ENCODE measurements at places on chromosomes 7 and 10.

DNA sequence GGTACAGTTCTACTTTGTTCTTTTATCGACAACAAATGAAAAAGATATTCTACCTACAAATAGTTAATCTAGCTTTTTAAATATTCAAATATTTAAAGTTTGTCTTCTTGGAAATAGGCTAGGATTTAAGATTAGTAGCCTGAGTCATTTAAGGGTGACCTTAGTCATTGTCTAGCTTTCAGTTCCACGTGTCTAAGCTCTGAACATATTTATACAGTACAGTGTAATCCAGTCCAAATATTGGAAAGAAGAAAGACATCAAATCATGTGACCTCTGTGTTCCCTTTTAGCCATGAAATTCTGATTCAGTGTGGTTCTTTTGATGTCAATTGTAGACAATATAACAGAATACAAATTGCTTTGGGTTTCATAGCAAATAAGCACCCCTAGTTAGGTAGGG lies 121.1 kb downstream of the MALRD1 start:
- DNase-seq = no peak

DNA sequence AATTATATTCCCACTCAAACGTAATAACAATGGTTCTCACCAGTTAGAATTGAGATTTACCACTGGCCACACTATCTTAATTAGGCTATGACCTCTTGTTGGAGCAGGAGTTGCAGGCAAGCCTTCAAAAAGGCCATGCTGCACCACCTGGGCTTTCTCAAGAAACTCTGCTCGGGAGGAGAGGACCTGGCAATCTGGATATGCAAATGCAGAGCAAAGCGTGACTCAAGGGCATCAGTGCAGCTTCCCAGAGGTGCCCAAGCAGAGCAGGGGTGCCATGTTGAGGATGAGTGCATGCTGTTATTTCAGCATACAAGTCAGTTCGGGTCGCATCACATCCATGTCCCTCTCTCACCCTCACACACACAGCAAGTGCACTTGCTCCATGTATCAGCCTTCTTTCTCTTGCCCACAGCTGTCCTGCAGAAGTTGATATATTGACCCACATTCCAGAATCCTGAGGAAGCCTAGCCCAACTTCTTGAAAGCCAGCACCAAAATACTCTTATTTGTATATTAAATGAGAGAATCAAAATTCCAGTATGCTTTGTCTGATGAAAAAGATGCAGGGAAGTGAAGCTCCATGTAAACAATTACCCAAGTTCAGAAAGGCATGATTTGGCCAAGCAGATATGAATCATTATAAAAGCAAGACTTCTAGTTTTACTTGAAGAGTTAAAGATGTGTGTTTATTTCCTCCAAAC lies 55.7 kb upstream of the IL6 start:
- no peak for DNase-seq

- no peak for DNase-seq
Measured at GRCh38 chr7:111080495-111081105, 10.3 kb upstream of the LRRN3 start.

DNA sequence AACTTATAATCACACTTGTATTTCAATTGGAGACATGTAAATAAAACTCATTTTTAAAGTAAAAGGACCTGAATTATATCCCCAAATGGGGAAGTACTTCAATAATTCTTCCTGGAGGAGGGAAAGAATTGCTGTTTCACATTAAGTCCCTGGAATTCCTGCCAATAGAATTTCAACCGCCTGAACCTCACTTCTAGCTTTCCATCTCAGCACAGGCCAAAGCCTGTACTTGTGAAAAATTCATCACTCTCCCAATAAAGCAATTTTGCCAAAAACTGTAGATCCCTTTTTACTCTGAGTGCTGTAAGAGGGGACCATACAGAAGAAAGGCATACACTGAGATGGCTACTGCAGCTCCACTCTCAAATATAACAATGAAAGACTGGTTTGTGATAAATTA lies 54.8 kb downstream of the CADPS2 start:
- no peak for DNase-seq

- DNase-seq = no peak
Measured at GRCh38 chr10:120436439-120437112, 20.5 kb upstream of the PLPP4 start.

DNA sequence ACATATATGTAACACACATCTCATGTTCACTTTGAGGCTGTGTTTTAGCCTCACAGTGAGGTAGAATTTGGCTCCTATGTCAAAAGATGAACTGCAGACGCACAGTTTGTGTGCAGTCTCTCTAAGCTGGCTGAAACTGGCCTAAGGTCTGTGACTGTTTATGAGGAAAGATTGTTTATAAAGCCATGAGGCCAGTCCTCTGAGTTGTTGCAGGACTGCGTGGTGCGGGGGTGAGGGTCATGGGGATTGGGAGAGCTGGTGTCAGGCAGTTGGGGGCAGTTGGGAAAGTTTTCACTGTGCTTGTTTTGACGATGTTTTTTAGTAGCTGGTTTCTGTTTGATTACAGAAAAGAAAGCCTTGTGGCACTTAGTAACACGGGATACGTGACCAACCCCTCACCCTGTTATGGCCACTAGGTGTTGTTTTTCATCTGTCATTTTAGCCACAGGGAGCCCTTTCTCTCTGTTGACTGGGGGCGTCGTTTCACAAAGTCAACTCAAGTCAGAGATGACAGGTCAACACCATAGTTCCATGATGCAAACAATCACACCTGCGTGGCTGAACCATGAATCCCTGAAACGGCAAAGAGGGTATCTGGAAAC lies 310.9 kb downstream of the CCDC3 start:
- no peak for DNase-seq

- DNase-seq = no peak
Measured at GRCh38 chr10:373015-373414, 237.8 kb downstream of the ZMYND11 start.

DNA sequence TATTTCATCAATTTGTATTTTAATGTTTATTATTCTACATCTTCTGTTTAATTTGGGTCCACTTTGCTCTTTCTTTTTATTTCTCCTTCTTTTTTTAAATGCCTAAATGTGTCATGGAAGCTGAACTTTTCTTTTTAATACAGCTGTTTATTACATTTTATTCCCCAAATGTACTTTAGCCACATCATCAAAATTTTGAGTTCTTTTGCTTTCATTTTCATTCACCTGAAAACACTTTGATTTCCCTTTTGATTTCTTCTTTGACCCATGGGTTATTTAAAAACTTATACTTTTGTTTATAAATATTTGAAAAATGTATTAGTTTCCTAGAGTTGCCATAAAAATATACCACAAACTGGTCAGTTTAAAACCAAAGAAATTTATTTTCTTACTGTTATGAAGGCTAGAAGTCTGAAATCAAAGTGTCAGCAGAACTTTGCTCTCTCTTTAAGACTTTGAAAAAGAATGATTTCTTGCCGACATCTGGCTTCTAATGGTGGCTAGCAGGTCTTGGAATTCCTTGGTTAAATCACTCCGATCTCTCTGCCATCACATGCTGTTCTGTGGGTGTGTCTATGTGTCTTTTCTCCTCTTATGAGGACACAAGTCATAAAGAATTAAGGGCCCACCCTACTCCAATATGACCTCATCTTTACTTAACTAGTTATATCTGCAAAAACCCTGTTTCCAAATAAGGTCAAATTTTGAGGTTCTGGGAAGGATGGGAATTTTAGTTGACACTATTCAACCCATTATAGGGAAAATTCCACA lies 225.5 kb downstream of the ANKRD7 start:
- DNase-seq = no peak

DNA sequence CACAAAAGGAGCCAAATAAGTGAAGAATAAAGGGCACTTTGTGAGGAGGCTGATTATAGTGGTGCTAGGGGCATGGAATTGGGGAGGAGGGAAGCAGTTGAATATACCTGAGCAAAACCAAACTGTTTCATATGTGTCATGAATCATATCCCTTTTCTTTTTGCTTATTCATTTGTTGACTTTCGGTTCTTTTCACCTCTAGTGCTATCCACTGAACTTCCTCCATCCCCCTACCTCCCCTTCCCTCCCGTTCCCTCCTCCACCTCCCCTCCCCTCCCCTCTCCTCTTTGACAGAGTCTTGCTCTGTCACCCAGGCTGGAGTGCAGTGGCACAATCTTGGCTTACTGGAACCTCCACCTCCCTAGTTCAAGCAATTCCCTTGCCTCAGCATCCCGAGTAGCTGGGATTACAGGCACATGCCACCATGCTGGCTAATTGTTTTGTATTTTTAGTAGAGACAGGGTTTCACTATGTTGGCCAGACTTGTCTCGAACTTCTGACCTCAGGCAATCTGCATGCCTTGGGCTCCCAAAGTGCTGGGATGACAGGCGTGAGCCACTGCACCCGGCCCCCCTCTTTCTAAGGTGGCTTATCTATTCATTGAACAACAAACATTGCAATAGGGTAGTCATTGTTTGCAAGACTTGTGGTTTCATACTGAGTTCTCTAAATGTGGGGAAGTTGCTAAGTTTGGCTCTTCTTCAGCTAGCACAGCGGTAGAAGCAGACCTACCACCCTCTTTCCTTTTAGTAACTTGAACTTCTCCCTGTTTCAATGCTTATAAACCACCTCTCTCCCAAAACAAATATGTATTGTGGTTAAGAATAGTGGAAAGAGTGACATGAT lies 150.4 kb upstream of the PRPS1L1 start:
- DNase-seq = no peak

DNA sequence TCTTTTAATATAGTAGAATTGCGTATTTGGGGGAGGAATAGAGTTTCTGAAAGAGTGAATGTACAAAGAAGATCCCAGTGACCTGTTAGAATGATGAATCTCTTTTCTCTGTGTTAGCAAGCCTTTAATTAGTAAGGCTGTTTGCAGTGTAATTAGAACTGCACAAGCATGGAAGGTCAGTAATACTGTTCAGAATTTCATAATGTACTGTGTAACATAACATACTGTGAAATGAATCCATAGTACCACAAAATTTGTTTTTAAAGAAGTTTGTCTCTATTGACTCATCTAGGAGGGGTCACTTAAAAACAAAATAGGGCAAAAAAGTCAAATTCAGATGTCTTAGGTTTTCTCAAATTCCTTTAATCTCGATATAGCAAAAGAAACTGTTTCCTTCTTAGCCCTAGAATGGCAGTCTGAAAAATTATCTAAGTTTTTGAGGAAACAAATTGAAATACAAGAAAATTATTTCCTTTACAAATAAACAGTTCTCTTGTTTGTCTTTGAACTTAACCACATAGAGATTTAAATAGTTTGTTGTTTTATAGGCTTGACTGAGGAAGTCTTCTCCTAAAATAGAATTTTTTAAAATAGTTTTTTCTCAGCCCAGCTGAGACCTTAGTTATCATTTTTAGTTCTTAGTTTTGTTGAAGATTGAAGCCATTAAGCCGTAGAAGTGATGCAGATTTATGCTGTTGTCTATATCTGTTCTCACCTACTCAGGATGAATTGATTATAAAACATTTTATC lies 12.5 kb downstream of the ADK start:
- no peak for DNase-seq

DNA sequence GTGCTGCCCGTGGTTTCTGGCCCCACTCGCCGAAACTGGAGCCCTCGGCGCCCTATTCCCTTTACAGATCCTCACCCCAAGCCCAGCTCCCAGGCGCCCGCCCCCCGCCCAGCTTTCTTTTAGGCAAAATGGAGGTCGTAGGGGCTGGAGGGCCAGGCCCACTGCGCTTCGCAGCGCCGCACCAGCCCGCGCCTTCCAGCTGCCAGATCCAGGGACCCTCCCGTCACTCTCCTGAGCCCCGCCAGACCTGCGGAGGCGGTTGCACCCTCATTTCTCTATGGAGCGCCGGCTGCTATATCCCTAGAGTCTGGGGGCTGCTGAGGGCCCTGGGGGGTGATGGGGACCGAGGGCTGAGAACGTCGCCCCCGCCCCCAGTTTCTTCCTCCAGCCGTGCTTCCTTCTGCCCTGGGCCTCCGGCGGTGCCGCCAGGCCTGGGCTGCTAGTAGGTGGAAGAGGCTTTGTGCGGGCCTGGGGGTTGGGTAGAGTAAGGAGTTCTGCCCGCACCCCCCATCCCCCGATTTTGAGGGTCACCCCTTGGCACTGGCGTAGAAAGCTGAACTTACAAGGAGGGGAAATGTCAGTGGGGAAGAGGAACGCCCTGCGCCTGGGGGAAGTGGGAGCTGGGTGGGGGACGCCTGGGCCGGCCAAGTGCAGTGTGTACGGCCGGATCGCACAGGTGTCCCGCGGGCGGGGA lies 1.0 kb downstream of the GNB2 start:
- no peak for DNase-seq

- DNase-seq = no peak
Measured at GRCh38 chr7:149297034-149297755, 35.2 kb downstream of the ZNF783 start.

- no peak for DNase-seq
Measured at GRCh38 chr7:2971914-2972834, 71.5 kb downstream of the CARD11 start.

DNA sequence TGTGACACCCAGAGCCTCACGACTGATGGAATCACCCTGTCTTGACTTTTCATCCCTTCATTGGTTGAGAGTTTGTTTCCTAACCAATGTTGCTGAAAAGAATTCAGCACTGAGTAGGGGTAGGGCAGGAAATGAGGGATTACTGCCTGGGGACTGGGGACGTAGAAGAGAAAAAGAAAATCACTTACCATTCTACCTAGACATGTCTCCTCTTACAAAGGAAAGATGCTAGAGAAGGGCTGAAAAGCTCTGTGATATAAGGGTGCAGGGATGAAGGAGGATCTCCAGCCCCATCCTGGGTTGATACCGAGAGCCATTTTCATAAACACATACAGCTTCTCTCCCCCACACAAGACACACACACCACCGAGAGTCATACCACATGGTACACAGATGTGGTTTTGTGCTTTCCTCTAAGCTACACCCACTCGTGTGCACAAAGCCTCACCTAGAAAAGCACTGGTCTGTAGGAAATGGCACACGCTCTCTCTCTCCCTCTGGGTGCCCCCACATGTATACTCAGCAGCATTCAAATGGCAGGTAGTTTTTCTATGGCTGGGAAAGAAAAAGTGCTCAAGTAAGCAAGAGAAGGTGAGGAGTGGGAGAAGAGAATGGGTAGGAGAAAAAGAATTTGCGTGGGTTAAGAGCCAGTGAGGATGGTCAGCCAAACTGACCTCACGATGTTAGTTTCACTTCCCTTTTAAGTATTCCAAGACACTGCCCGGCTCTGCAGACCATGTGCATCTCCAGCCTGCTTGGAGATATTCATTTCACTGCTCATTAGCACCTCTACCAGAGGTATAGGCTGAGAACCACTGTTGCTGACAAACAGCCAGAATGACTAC lies 85.8 kb downstream of the CALD1 start:
- no peak for DNase-seq

- DNase-seq = no peak
Measured at GRCh38 chr7:18128846-18129245, 101.2 kb upstream of the PRPS1L1 start.

- no peak for DNase-seq
Measured at GRCh38 chr7:136677471-136678365, 190.7 kb upstream of the CHRM2 start.

- DNase-seq = no peak
Measured at GRCh38 chr7:46879783-46880182, 702.1 kb downstream of the TNS3 start.

All from occipital lobe (tissue), 3 donors.